ENCODE measurements at places on chromosomes 4 and X.

GRCh38 chrX:19739683-19740082 is 147.7 kb downstream of the SH3KBP1 start:
- DNase-seq = peak; percentile 15

DNA sequence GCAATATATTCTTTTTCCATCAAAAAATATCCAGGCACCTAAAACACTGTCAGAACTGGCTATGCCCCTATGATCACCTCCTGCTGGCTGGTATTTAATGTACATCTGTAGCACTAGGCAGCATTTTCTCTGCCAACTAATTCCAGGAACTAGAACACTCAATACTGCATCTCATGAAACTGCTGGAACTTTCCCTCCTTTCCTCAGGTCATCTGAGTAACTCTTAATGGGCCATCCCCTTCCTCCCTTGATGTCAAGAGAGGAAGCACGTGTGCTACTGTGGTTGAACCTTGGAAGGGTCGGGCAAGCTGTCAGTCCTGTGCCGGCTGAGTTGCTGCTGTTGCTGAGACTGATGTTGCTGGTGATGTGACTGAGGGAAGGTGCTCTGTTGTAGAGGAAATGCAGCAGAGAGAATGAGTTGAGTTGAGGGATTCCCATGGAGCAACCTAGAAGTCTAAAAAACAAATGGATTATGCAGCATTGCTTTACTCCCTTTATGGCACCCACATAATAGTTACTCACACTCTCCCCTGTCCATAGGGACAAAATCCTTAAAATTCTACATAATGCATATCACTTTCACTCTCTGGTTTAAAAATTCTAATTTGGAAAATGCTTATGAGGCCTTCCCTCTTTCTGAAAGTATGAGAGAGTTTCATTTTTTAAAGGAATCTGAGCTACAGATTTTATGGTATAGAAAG is 39.5 kb downstream of the TMEM165 start:
- DNase-seq = no peak

DNA sequence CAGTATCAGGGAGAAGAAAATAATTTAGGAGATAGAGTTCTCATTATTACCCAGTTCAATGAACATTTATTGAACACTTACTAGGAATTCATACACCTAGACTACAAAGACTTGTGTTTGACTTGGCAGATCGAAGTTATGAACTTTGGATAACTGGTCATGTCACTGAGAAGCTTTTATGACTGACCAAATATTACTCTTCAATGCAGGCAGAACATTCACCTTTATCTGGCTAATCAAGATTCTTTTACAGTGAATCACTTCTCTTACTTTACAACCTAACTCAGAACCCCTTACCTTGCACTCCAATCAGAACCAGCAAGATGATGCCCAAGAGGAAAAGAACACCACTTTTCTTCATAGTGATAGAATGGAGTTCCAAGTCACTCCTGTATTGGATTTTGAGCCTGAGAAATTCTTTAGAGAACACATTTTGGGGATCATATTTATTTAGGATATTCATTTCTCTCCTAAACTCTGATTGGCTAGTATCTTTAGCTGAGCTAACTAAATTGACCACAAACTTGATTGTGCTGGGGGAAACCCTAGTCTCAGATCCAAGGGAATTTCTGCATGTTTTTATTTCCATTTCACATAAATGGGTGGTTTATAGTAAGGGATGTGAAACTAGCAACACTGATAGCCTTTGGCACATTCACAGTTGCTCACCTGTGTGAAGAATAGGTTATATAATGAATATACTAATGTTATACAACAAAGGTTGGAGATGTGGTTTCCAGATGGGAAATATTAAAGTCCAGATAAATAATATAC is at the start of gene CXCL9:
TSS of gene CXCL9 (minus strand) at position 421 of the 774 bp plus-strand sequence. CDS start at position 361, 60 bp downstream.
- no peak for DNase-seq

- no peak for DNase-seq
Measured at GRCh38 chr4:154807042-154807630, 26.1 kb downstream of the RBM46 start.

GRCh38 chr4:77204621-77205020 is 47.6 kb downstream of the CCNG2 start:
- no peak for DNase-seq
